ENCODE measurements at places on chromosomes 6 and 20.

DNA sequence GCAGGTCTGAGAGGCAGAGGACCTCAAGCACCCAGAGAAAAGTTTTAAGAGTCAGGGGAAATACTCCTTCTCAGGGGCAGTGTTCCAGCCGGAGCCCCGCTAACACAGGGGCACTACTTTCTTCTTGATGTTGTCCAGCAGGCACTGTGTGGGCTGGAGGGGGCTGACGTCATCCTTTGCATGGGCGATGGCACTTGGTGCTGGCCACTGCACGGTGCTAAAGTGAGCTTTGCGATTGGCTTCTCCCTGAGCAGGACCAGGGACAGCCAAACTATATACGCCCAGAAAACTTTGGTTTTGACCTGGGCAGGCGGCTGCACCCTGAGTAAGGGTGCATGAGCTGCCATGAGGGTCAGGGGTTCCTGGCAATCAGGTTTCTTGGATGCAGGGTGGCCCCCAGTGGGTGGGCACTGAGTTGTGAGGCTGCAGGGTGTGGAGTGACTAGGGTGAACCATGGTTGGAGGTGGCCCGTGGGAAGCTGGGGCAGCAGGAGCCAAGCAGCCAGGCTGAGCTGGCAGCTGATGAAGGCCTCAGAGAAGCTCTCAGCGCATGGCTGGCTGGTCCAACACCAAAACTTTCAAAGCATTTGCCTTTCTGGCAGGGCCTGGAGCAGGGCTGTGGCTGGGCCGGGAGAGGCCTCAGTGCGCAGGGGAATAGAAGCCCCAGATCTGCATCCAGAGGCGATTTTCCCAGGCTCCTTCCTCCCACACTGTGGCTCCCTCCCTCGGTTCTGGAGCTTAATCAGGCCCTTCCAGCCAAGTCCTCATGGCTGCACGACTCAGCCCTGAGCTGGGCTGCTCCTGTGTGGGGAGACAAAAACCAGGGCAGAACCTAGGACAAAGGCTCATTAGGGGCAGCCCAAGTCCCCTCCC lies 18.3 kb downstream of the MRPS18A start:
- no peak for DNase-seq

DNA sequence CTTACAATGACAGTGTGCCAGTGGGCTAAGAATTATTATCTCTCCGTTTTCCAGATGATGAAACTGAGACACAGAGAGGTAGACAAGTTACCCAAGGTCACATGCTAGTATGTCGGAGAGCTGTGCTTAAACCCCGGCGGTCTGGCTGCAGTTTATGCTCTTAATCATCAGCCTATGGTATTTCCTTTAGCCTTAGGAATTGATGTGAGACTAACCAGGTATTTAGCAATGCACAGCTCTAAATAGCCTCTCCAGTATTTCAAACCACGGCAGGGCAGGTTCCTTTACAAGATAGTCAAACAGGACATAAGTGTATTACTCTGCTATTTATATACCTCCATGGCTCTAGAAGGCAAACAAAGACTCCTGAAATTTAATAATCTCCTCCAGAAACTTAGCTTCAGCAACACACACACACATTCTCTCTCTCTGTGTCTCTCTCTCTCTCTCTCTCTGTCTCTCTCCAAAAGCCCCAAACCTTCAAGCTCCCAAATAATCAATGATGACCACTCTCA lies 142.0 kb upstream of the ZNF217 start:
- no peak for DNase-seq

DNA sequence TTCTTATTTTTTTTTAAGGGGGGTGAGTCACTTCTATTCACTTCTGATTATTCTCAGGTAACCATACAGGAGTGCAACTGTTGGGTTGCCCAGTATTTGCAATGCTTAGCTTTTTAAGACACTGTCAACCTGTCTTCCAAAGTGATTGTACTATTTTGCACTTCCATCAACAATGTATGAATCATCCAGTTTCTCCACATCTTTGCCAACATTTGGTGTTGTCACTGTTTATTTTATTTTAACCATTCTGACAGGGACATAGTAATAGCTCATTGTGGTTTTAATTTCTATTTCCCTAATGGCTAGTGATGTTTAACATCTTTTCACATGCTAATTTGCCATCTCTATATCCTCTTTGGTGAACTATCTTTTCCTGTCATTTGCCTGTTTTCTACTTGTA lies 1.4 kb upstream of the SLC13A3 start:
- no peak for DNase-seq

GRCh38 chr20:5751856-5752255 lies 1.7 kb downstream of the SHLD1 start:
- DNase-seq: no peak

DNA sequence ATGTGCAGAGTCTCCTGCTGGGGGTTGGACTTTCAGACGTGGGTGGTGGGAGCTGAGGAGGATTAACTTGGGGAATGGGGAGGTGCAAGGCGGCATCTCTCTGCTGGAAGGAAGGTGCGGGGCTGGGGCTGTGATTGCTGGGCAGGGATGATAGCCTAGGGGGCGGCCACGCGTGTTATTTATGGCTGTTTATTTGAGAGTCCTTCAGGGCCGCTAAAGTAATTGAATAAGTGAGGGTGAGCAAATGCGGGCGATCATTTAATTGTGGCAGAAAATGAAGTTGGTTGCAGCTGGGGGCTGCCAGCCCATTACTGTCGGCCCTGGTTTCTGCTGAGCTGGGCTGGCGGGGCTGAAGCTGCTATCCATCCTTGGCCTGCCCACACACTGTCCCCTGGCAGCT lies 7.5 kb upstream of the IP6K3 start:
- DNase-seq: no peak

GRCh38 chr6:24490948-24491347 lies 1.6 kb upstream of the GPLD1 start:
- DNase-seq: no peak

Data from CD4-positive, alpha-beta T cell treated with Interleukin-4 for 4 hours (primary cell).